AG04450 (cell line): ENCODE measurements at places on chromosomes 2 and 18.

GRCh38 chr2:51624995-51625394 lies 593.1 kb upstream of the NRXN1 start:
- peak; percentile 13 for DNase-seq

GRCh38 chr18:44036501-44036900 lies 644.2 kb upstream of the SETBP1 start:
- no peak for DNase-seq

GRCh38 chr2:202102425-202103000 lies 29.5 kb downstream of the KIAA2012 start:
- DNase-seq, result no peak

GRCh38 chr2:16691261-16691660 lies 25.6 kb upstream of the CYRIA start:
- DNase-seq, result no peak
